Femur (tissue), 1 donor: ENCODE measurements at places on chromosomes 16 and 17.

DNA sequence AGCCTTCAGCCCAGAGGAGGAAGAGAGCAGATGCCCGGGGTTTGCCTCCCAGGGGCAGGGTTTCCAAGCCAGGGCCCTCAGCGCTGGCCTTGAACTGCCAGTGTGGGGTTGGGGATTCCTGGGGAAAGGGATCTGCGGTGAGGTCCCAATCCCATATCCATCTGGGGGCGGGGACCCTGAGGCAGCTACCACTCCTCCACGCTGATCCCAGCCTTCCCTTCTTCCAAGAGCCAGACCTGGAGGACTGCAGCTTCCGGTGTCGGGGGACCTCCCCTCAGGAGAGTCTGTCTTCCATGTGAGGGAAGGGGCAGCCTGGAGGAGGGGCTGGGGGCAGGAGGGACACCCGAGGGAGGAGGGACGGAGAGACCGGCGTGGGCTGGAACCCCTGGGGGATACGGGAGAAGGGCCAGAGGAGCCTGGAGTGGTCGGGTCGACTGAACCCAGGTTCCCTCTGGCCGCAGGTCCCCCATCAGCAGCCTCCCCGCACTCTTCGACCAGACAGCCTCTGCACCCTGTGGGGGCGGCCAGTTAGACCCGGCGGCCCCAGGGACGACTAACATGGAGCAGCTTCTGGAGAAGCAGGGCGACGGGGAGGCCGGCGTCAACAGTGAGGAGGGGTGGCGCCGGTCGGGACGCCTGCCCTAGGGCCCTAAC is 10.7 kb upstream of the CISD3 start:
- no peak for DNase-seq

GRCh38 chr16:47943235-47943634 is 212.6 kb downstream of the ABCC12 start:
- DNase-seq, result no peak

- DNase-seq, result no peak
Observed at GRCh38 chr17:41937970-41938954, 7.8 kb downstream of the ODAD4 start.

GRCh38 chr16:73365016-73365551 is 317.2 kb upstream of the ZFHX3 start:
- DNase-seq, result peak; percentile 60

GRCh38 chr16:79253100-79253631 is 347.4 kb downstream of the MAF start:
- no peak for DNase-seq

DNA sequence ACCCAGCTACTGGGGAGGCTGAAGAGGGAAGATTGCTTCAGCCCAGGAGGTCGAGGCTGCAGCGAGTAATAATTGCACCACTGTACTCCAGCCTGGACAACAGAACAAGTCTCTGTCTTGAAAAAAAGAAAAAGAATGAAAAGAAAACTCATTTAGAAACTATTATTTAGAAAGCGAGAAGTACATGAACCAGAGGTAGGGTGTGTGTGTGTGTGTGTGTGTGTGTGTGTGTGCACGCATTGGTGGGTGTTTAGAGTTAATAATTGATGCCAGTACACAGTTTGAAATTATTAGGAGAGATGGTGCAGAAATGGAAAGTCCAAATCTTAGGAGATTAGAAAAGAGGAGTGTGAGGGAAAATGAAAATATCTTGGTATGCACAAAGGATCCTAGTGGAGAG is 106.6 kb downstream of the MRTFB start:
- no peak for DNase-seq

DNA sequence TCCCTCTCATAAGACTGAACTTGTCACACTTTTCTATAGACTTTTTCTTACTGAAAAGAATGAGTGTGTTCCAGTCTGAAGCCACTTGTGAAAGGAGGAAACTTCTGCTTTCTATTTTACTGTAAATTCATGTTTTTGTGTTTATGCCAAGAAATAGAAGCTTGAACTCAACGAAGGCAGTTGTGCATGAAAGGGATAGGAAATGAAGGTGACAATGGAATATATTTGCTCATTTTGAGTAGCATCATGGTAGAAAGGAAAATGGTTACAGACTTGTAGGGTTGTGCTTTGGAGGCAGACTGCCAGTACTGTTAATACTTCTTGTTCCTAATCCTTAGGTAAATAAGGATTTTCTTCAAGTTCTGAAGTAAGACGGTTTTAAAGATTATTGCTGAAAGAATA is 8.1 kb downstream of the CLTC start:
- no peak for DNase-seq

- DNase-seq, result no peak
Observed at GRCh38 chr16:2724816-2725348, 4.9 kb upstream of the PRSS27 start.

DNA sequence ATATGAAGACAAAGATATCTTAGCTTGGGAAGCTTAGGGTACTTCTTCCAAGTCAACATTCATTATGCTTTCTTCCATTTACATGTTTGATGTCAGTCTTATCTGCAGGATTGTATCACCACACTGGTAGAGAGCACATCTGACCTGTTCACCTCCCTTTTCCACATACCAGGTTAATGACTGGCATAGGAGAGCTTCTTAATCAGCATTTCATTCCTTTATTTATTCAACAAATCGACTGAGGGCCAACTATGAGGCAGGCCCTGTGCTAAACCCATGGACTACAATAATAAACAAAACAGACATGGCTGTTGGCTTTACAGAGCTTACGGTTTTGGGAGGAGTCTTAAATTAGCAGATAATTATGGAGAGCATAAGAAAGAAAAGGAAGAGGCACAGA is 378.1 kb upstream of the CDH11 start:
- no peak for DNase-seq

- DNase-seq, result peak; percentile 75
Observed at GRCh38 chr17:50184064-50184463, 17.4 kb downstream of the COL1A1 start.

- DNase-seq, result no peak
Observed at GRCh38 chr16:57632568-57632967, 4.1 kb downstream of the ADGRG1 start.

DNA sequence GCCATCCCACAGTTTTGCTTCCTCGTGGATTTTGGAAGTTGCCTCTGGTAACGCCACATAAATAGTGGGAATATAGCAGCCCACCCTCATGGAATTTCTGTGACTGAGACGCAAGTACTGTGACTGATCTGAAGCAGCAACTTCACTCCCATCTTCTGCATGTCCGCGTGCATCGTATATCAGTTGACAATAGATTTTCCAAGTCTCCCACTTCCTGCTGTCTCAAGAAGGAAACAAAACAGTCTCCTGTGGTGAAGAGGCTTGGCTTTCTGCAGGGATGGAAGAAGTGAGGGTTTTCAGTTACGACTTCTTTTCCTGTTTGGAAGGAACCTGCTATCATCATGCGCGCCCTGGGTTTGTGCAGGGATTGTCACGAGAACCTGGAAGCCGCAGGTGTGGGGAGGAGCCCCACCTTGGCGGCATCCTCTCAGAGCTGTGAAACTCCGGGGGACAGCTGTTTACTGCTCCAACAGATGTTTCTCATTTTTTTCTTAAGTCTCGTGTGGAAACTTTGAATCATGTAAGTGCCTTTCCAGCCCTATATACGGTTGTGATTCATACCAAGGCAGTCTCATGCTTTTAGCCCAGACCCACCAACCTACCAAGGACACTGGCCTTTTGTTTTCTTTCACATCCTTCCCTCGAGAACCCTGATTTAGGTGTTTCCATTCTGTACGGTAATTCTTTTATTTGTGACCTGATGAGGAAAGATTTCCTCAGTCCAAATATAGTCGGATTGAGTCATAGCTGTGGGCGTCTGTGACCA is 57.5 kb downstream of the WIPI1 start:
- no peak for DNase-seq

- no peak for DNase-seq
Observed at GRCh38 chr16:86826941-86827340, 248.6 kb downstream of the FOXL1 start.

DNA sequence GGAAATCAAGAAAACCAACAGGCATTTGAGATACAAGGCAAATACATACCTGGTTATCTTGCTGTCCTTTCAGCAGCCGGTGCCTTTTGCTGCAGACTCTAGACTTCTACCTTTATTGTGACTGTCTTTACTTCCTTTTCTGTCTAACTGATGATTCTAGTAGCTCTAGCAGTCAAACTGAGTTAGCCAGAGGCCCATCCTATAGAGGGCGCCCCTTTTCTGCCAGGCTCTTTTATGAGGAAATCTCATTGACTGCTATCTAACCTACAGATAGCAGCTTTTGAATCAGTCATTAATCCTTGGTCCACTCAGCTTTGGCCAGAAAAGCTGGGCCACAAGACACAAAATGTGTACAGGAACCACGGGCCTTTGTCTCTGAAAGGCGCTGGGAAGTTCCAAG is 87.5 kb upstream of the WSB1 start:
- DNase-seq, result no peak

GRCh38 chr17:65365169-65365568 is 196.3 kb downstream of the AXIN2 start:
- DNase-seq, result no peak

DNA sequence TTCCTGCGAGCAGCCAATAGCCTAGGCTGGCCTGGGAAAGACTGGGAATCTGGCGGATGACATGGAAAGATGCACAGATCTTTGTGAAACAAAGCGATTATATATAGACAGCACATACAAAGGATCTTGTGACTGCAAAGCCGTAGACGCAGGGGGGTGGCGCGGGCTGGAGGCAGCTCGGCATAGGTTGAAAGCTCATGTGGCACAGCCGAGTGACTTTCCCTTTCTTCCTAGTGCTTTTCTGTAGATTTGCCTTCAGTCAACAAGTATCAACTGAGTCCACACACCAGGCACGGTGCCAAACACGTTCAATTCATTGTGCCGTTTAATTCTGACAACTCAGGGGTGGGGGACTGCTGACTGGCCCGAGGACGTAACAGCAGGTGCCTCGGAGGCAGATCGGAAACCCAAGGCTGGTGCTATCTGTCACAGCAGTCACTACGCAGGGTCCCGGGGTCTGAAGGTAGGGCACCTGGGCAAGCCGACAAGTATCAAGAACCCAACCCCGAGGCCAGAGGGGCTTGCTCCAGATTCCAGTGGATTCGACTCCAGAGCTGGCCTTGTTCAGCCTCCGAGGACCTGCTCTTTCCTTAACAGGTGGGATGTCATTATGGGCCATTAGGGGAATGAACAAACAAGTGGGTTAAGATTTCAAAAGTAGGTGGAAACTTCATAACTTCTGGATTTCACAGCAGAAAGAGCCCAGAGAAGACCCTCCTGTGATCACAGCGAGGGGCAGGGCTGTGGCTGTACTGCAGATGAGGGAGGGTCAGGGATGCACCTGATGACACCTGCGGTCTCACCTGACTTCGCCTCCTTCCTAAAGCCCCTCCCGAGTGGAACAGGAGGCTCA is 5.9 kb downstream of the PAM16 start:
- DNase-seq, result no peak

- no peak for DNase-seq
Observed at GRCh38 chr17:31433811-31434726, 42.6 kb downstream of the RAB11FIP4 start.

DNA sequence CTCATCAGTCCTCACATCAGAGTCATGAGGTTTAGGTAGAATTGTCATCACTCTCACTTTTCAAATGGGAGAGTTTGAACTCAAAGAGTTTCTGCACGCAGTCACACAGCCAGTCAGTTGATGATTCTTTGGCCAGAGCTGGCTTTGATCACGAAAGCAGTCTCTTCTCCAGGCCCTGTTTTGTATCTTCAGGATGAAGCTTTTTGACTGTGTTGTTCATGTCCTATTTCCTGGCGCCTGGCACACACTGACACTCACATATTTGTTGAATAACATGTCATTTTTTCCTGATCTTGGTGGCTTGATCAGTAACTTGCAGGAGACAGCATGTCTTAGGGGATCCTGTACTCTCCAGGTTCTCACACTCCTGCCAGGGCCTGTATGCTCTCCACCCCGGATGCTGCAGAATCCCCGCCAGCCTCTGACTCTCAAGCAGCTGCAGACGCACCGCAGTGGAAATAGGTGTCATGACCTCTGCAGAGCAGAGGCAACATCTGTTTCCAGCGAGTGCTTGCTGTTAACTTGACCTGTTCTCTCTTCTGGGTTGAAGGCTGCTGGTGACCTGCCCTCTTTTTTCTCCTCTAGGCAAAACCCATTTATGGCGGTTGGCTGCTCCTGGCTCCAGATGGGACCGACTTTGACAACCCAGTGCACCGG is 33.0 kb downstream of the MPRIP start:
- peak; percentile 79 for DNase-seq

GRCh38 chr16:30902029-30902972 is 5.9 kb downstream of the CTF1 start:
- peak; percentile 80 for DNase-seq

- no peak for DNase-seq
Observed at GRCh38 chr16:17392857-17393692, 77.7 kb downstream of the XYLT1 start.

- no peak for DNase-seq
Observed at GRCh38 chr17:66661411-66662256, 173.3 kb upstream of the CACNG5 start.

- DNase-seq, result no peak
Observed at GRCh38 chr16:4261557-4262172, 11.2 kb downstream of the TFAP4 start.

DNA sequence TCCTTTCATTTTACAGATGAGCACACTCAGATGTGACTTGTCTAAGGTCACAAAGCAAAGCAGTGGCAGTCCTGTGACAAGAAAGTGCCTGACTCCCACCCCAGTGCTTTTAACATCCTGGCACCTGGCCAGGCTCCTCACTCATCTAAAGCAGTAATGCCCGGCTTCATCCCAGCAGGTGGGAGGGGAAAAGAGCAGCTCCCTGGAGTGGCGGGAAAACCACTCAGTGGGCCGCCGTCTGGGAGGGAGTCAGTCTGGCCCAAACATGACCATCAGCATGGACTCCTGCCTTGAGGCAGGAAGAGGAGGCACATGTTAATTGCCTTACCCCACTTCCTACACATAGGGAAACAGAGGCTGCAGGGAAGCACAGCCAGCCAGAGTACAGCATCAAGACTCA is 2.6 kb downstream of the PCGF2 start:
- peak; percentile 43 for DNase-seq

- peak; percentile 57 for DNase-seq
Observed at GRCh38 chr16:46748775-46749705, 896 bp upstream of the MYLK3 start.

GRCh38 chr17:74325743-74326379 is at the start of gene KIF19:
Gene KIF19, plus strand, starts transcription at chr17:74326226. Its CDS starts 124 bp downstream, at chr17:74326350.
- DNase-seq, result peak; percentile 64

DNA sequence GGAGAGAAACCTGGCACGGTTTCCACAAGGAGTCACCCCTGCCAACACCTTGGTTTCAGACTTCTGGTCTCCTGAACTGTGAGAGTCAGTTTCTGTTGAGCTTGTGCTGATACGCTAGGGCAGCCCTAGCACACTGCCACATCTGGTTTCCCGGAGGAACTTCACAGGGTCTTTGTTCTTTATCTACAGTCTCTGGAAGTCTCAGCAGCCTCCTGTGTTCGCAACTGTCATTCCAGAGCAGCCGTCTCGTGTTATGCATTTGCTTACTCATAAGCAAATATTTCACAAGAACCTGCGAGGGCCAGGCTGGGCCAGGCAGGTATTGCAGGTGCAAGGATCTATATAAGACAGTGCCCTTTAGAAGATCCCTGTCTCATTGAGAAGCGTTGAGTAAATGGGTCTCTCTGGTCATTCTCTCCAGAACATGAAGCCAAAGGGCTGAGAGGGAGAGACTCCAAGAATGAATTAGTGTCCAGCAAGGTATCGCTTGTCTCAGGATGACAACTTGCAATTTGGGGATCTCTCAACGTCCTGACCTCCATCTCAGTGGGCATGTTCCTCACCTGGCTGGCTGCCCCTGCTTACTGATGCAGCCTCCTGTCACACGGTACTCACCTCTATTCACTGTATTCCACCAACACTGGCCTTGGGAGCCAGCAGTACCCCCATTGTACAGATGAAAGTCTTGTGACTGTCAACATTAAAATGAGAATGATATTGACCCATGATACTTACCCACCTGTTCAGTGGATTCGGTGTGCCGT is 141.2 kb downstream of the WWOX start:
- DNase-seq, result no peak
